Mesenchymal stem cell (in vitro differentiated cells and primary cell): ENCODE measurements at places on chromosomes 5 and 9.

DNA sequence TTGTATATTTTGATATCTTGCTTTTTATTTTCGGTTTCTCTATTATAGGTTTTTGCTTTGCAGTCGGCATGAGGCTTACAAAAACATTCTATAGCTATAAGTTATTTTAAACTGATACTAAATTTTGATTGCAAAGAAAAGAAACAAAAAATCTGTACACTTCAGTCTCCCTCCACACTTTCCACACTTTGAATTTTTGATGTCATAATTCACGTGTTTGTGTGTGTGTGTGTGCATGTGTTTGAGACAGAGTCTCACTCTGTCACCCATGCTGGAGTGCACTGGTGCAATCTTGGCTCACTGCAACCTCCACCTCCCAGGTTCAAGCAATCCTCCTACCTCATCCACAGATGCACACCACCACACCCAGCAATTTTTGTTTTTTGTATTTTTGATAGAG is 124.9 kb downstream of the MRPS30 start:
- DNase-seq = no peak
- no peaks in the 10 kb centered on the region for H3K27me3 ChIP-seq
- H3K4me1 ChIP-seq = no peaks in the 10 kb centered on the region

DNA sequence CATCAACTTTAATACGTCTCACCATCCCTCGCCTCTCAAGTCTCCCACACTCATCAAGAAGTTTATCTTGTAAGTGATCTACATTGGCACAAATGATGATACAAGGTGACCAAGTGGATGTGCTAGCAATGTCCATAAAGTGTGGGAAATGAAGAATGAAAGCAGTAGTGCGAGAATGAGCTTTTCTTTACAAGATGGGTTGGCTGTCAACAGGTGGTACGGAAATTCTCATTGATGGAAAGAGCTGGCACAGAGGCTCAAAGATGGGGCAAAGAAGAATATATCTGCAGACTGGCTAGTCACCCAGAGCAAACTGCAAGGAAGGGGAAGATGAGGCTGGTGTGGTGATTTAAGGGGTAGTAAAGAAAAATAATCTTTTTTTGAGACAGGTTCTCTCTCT is 640.8 kb downstream of the MAT2B start:
- no peak overlapping the region for H3K27ac ChIP-seq
- no peaks in the 10 kb centered on the region for H3K4me1 ChIP-seq
- H3K27me3 ChIP-seq = no peaks in the 10 kb centered on the region
- DNase-seq = no peak
- H3K4me3 ChIP-seq = no peak overlapping the region
- no peaks in the 10 kb centered on the region for H3K36me3 ChIP-seq

DNA sequence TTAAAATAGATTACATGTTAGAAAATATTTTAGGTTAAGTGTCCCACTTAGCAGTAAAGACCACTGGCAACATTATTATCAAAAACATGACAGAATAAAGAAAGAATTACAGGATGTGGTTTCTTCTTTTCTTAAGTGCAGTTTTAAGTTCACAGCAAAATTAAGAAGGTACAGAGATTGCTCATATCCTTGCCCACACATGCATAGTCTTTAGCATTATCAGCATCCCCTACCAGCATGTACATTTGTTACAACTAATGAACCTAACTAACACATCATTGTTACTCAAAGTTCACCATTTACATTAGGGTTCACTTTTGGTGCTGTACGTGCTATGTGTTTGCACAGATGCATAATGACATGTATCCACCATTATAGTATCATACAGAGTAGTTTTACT is 837.7 kb upstream of the CDH9 start:
- H3K27me3 ChIP-seq = no peaks in the 10 kb centered on the region
- no peak overlapping the region for H3K4me3 ChIP-seq
- no peaks in the 10 kb centered on the region for H3K36me3 ChIP-seq

DNA sequence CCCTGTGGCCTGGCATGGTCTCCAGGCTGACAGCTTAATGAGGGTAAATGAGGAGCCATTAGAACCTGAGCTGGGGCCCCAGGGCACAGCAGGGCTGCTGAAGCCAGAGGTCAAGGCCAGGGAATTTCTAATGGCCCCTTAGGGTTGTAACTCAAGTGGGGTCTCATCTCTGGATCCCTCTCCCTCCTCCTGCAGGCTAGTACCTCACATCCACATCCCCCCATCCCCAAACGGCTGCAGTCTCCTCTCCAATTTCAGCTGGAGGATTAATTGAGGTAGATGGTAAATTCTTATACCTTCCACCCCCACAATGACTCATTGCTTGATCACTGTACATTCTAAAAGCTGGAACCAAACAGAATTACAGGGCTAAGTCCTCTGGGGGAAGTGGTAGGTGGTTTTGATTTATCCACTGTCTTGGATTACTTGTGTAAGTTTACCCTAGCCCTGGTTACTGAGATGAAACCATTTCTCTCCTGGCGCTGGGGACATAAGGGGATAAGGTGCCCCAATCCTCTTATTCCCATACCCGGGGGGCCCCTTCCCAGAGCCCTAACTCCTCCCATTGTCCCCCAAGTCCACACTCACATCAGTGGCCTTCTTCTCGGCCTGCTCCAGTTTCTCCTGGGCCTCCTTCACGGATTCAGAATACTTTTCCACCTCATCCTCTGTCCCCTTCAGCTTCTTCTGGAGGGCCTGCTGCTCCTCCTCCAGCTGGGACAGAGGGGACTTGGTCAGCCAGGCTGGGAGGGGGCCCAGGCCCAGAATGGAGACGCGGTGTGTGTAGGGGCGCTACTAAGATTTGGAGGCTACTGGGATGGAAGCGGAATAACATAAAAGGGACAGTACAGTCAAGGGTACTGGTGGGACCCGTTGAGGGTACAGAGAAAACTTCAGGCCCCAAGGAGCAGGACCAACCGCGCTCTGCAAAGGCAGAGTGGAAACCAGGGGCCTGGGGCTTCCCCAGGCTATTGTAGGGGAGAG is 875 bp downstream of the TPM2 start:
- H3K36me3 ChIP-seq = peaks cover 42% of the 10 kb centered on the region
- peaks cover 41% of the 10 kb centered on the region for H3K4me1 ChIP-seq

- H3K36me3 ChIP-seq = peaks cover 49% of the 10 kb centered on the region
- no peaks in the 10 kb centered on the region for H3K27me3 ChIP-seq
- H3K4me1 ChIP-seq = peaks cover 8% of the 10 kb centered on the region
- peak overlapping the region; percentile 41 for H3K4me3 ChIP-seq
- H3K27ac ChIP-seq = peak overlapping the region; percentile 27
These were observed 4.6 kb downstream of the BASP1 start for GRCh38 chr5:17221843-17222636.

DNA sequence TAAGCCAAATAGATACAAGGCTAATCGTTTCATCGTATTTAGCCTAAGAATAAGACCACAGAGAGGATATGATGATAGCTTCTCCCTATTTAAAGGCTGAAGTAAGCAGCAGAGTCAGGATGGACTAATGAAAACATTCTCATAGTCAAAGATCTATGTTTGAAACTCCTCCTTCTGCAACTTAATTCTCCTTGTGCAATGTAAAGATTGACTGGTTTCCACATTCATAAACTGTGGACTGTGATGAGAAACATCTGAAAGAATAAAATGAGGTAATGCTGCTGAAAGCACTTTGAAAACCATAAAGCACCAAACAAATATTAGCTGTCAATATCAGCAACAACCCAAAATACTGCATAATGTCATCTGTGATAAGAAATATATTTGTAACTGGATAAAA is 361.9 kb downstream of the CSNK1G3 start:
- H3K4me1 ChIP-seq = peaks cover 2% of the 10 kb centered on the region
- no peaks in the 10 kb centered on the region for H3K36me3 ChIP-seq
- no peak overlapping the region for H3K4me3 ChIP-seq
- no peak for DNase-seq
- no peak overlapping the region for H3K27ac ChIP-seq

GRCh38 chr9:136835932-136836904 is 6.1 kb upstream of the AJM1 start:
- peaks cover 28% of the 10 kb centered on the region for H3K4me1 ChIP-seq
- no peak for DNase-seq
- H3K4me3 ChIP-seq = no peak overlapping the region
- H3K27me3 ChIP-seq = no peaks in the 10 kb centered on the region
- H3K27ac ChIP-seq = no peak overlapping the region

GRCh38 chr9:117795271-117795670 is 91.1 kb downstream of the TLR4 start:
- no peak for DNase-seq
- H3K4me3 ChIP-seq = no peak overlapping the region
- no peaks in the 10 kb centered on the region for H3K4me1 ChIP-seq
- H3K27ac ChIP-seq = no peak overlapping the region
- H3K36me3 ChIP-seq = no peaks in the 10 kb centered on the region

DNA sequence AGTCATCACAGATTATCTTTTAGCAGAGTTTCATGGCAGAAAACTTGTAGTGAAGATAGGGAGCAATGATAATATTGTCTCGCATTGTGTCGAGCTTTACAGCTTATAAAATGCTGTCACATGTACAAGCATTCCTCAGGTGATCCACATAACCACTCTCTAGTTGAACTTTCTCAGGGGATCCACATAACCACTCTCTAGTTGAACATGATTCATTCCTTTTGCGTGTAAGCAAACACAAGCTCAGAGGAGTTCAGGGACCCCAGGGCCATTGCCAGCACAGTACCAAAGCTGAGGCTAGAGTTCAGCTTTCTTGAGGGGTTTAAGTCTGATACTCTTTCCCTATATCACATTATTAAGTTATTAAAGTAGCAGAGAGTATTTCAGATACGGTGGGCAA is 86.7 kb downstream of the CDH6 start:
- H3K27ac ChIP-seq = no peak overlapping the region
- peaks cover 12% of the 10 kb centered on the region for H3K36me3 ChIP-seq
- H3K4me1 ChIP-seq = no peaks in the 10 kb centered on the region

DNA sequence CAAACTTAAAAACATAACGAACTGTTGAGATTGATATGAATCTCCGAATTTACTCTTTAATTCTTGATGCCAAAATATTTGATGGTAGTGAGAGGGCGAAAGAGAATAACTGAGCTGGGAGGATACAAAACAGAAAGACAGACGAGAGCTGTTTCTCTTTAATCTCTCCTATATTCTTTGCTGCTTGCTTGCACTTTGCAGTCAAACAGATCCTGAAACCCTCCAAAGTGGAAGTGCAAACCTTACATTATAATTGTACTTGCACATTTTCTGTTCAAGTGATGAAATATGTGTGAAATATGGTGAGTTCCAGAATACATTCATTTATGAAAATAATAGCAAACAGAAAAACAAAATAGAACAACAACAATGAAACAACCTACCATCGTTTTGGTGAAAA is 63.8 kb downstream of the PAM start:
- no peak overlapping the region for H3K4me3 ChIP-seq
- no peaks in the 10 kb centered on the region for H3K27me3 ChIP-seq
- H3K27ac ChIP-seq = no peak overlapping the region

GRCh38 chr9:136595245-136596153 is 49.7 kb upstream of the NOTCH1 start:
- no peak for DNase-seq
- peaks cover 20% of the 10 kb centered on the region for H3K4me1 ChIP-seq
- H3K4me3 ChIP-seq = no peak overlapping the region
- H3K27ac ChIP-seq = no peak overlapping the region
- no peaks in the 10 kb centered on the region for H3K36me3 ChIP-seq
- peaks cover 78% of the 10 kb centered on the region for H3K27me3 ChIP-seq

- H3K27me3 ChIP-seq = no peaks in the 10 kb centered on the region
- DNase-seq = peak; percentile 52
- no peak overlapping the region for H3K4me3 ChIP-seq
- H3K27ac ChIP-seq = peak overlapping the region; percentile 42
These were observed 191.5 kb upstream of the GNA14 start for GRCh38 chr9:77839459-77840140.

- no peak overlapping the region for H3K27ac ChIP-seq
- peaks cover 17% of the 10 kb centered on the region for H3K27me3 ChIP-seq
- H3K36me3 ChIP-seq = no peaks in the 10 kb centered on the region
- no peaks in the 10 kb centered on the region for H3K4me1 ChIP-seq
- H3K4me3 ChIP-seq = no peak overlapping the region
These were observed 510.2 kb downstream of the SPATA31D1 start for GRCh38 chr9:82498541-82499317.

GRCh38 chr9:130337318-130337717 is 71.8 kb downstream of the HMCN2 start:
- H3K4me1 ChIP-seq = peaks cover 7% of the 10 kb centered on the region
- no peak overlapping the region for H3K4me3 ChIP-seq
- H3K27me3 ChIP-seq = peaks cover 53% of the 10 kb centered on the region
- H3K27ac ChIP-seq = no peak overlapping the region

- peaks cover 23% of the 10 kb centered on the region for H3K27me3 ChIP-seq
- DNase-seq = no peak
- H3K4me3 ChIP-seq = no peak overlapping the region
- no peak overlapping the region for H3K27ac ChIP-seq
- H3K36me3 ChIP-seq = no peaks in the 10 kb centered on the region
- H3K4me1 ChIP-seq = no peaks in the 10 kb centered on the region
These were observed 6.2 kb upstream of the GMCL2 start for GRCh38 chr5:178193251-178193809.
